Left cardiac atrium (tissue), 4 donors: ENCODE measurements at places on chromosomes 5 and 9. TPM values are rescaled to one million over a fixed set of nuclear protein-coding genes. Genes with fewer than 3 reads are reported as not detected.
A peak's percentile ranks its signal among the peaks of the same experiment; 100 is the strongest.

DNA sequence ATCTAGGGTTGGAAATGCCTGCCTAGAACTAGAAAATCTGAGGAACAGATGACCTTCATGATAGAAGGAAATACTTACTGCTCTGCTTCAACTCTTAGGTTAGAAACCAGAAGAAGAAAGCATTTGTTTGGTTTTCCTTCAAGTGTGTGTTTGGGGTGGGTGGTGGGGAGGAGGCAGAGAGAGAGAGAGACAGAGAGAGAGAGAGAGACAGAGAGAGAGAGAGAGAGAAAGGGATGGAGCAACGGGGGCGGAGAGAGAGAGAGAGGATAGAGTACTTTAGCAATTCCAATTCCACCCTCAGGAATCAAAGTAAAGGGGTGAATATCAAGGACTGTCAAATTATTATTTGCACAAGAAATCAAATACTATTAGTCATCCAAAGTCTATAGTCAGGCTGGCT, 29.2 kb upstream of the GCNT4 start:
- DNase-seq = no peak

DNA sequence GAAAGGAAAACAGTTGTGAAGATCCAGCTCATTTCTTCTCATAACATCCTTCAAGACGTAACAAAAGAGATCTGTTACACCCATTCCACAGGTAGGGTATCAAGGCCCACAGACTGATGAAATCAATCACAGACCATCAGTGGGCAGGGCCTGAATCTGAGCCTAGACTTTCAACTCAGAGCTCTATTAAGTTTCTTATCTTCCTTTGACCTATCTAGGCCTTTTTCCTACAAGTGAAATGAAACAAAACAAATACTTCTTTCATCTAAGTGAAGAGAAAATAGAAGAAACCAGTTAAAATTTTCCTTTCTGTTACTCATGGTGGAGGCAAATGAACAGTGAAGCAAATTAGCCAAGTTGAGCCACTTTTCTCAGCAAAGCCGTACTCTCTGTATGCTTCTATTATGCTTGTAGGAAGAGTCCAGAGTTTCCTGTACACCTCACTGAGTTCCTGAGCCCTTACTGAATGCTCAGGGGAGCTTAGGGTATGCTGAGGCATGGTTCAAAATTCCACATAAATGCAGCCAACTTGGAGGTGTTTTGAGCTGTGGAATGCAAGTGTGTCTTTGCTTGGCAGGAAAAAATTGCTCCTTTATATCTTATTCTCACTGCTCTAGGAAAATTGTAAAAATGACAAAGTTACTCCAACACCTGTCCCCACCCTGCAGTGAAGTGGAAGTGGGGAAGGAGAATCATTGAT, 91.9 kb downstream of the FEM1C start:
- DNase-seq = no peak

The CENPH gene
- total RNA-seq = 2.5 TPM

The MCCC2 gene
- 52.5 TPM for total RNA-seq

- no peak for DNase-seq
Measured at GRCh38 chr9:124411514-124412227, 3.6 kb downstream of the PSMB7 start.

GRCh38 chr5:175746851-175747250, 89.0 kb downstream of the HRH2 start:
- DNase-seq = no peak

- DNase-seq = peak; percentile 57
Measured at GRCh38 chr5:152288499-152288898, 116.6 kb downstream of the NMUR2 start.

The TTLL11 gene
- total RNA-seq = 4.5 TPM

DNA sequence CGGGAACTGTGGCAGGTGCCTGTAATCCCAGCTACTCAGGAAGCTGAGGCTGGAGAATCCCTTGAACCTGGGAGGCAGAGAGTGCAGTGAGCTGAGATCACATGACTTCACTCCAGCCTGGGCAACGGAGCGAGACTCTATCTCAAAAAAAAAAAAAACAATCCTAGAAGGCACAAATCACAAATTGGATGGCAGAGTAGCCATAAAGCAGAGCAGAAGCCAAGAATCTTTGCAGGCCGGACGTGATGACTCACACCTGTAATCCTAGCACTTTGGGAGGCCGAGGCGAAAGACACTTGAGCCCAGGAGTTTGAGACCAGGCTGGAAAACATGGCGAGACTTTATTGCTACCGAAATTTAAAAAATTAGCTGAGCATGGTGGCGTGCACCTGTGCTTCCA, 9.2 kb upstream of the FUBP3 start:
- DNase-seq = no peak

- DNase-seq = no peak
Measured at GRCh38 chr5:146645342-146645741, 129.4 kb upstream of the GPR151 start.

DNA sequence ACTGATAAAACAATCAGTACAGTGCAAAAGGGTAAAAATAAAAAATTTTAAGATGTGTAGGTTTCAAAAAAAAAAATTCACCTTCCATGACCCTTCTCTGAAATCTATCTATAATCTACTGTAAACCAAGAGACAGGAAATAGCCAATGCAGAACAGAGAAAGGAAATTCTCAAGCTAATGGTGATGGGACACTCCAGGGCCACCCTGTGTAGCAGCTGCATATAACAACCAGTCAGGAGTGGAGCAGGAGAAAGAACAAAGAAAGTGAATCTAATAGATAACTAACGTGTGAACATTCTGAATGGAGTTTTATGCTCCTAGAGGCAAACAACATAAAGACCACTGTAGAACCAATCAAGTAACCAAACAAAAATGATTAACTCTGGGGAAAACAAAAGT, 16.6 kb downstream of the SPTLC1 start:
- no peak for DNase-seq
